ENCODE measurements at places on chromosomes 1 and 21.
A peak's percentile ranks its signal among the peaks of the same experiment; 100 is the strongest.

DNA sequence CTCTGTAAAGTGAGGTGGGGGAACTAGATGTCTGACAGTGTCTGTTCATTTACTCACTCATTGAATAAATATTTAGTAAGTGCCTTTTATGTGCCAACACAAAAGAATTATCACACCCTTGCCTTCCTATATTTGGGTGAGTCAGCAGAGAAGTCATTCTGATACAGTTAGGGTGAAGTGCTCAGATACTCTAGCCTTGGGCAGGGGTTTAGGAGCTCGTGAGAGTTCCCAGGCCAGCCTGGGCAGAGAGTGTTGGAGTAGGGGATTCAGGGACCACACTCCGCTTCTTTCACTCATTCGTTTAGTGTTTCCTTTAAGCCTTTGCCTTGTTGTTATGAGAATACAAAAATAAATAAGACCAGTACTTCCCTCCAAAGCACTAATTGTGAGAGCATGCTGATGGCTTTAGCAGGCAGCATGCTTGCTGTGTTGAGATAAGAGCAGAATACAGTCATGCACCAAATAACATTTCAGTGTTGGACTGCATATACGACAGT is 83.9 kb downstream of the DYRK1A start:
- no peak for DNase-seq

DNA sequence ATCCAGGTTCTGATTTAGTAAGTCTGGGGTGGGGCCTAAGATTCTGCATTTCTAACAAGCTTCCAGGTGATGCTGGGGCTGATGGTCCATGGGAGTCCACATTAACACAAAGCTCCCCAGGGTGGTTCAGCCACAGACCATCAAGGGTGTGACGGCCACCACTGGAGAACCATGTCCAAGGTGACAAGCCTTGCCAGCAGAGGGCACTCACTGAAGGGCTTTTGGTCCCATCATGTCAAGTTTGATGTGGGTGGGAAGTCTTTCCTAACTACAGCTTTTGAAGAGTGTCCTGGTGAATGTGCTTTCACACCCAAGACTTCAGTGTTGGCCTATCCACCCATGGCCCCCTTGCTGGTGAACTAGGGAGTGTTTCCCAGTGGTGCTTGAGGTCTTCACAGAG is 67.1 kb downstream of the UBE2T start:
- no peak for DNase-seq

DNA sequence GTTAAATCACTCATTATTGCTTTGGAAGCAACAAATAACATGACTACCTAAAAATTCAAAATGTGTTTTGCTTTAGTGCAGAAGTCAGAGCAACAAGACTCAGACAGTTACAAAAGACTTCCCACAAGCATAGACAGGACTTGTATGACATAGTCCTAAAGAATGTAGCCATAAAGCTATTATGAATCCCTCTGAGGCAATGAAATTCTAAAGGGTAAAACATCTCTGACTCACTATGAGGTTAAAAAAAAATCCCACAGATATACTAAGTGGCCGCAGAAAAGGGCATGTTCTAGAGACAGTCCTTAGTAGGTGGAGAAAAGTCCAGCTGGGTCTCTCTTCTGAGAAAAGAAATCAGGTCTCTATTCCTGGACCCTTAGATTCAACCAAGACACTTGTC is 4.9 kb downstream of the PRKAB2 start:
- DNase-seq, result no peak

GRCh38 chr1:41599912-41600311 is 115.4 kb upstream of the EDN2 start:
- DNase-seq, result no peak

DNA sequence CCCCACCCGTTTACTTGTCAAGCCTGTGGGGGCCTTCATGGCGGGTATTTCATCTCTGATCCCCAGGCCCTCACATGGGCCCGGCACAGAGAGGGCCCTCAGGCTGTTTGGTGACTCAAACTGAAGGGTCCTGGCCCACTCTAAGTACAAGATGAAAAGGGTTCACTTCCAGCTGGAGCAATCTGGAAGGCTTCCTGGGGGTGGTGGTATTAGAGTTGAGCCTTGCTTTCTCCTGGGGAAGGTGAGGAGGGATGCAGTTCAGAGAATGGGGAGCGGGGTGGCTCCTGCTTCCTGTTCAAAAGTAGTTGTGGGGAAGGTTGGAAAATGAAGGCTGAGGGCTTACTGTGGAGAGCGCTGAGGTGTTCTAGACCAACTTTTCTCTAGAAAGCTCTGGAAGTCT is 47.7 kb downstream of the DHRS3 start:
- DNase-seq, result no peak

DNA sequence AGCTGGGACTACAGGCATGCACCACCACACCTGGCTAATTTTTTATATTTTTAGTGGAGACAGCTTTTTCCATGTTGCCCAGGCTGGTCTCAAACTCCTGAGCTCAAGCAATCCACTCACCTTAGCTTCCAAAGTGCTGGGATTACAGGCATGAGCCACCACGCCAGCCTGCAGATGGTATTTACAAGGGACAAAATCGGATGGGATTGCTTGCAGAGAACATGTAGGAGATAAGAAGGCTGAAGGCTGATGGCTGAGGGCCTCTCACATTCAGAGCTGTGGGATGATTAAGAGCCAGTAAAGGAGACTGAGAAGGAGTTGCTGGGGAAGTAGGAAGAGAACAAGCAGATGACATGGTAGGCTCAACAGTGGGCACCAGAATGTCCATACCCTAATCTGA is 24.0 kb upstream of the QSOX1 start:
- DNase-seq, result no peak

GRCh38 chr21:35014302-35015041 is 34.6 kb downstream of the RUNX1 start:
- DNase-seq, result no peak

DNA sequence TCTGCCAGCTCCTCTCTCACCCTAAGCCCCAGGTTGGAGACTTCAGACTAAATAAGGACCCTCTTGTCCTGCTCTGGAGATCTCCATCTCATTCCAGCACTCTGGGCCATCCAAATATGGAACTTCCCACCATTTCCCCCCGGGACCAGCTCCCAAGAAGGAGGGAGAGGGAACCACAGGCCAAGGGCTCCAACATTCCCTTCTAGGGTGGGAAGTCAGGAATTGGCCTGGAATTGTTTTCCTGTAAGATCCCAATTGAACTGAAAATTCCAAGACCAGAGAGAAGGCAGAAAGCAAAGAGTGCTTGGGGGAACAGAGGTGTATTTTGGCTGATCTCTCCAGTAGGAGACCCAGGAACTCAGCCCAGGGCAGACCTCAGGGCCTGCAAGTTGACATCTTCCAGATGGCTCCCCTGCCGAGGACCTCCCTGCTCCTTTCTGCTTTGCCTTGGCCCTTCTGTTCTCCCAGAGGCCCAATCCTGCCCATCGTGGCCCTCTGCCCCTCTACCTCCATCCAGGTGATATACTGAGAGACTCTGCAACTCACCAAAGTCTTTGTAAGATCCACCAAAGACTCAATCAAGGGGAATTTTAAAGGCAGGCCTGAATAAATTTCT is 14.9 kb downstream of the CSRP1 start:
- no peak for DNase-seq

DNA sequence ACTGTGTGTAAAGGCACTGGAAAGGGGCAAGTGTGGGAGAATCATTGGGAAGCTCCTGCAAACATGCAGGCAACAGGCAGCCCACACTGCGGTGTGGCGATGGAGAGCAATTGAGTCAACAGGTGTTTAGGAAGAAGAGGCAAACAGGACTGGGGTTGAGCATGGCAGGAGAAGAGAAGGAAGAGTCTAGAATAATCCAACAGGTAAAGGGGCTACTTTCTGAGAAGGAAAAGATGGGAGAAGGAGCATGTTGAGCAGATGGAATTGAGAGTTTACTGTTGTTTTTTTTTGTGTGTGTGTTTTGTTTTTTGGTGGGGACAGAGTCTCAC is 4.2 kb downstream of the DOP1B start:
- DNase-seq, result no peak

DNA sequence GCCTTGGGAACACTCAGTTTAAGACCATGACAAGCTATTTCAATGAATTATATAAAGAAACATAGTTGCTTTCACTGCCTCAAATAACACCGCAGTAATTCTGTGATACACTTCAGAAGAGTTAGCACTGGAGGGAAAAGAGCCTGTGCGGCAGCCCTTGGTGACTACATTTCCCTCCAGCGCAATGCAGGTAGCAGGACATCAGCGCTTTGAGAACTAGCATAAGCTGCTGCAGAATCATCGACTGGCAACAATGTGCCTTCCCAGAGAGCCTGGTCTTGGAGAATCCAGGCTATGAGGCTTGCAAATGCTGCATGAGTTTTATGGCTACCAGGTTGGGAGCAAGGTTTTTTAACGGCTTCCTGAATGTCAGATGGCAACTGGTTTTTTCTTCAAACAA is 7.5 kb downstream of the NRIP1 start:
- DNase-seq, result no peak

DNA sequence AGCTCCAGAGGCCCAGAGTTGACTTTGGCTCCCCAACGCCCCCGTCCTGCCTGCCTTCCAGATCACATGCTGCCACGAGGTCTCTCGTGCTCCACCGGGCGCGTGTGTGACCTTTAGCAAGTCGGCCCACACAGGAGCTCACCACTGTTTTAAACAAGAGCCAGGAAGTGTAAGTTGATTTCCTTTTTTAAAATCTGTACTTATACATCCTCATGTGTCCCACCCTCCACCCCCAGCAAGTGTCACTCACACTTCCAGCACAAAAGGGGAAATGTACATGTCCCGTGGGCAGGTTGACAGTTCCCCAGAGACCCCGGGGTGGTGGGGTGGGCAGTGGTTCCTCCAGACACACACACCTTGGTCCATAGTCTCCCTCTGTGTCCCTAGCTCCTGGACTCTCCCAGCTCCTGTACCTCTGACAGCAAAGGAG is 84.4 kb downstream of the STUM start:
- DNase-seq, result no peak

DNA sequence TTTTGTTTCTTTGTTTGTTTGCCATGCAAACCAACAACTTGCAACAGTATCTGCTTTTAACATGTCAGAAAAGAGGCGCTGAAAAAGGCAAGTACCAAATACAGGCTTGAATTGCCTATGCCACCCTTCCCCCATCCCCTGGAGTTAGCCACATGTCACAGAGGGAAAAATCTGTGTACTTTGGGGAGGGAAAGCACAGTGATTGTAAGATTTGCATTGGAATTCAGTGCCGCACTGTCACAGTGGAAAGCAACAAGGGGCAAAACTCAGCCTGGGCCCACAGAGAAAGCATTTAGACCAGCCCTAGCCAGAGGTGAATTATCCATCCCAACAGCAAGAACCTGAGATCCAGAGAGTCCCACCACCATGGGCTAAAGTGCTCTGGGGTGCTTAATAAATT is 52.4 kb upstream of the ACADM start:
- DNase-seq, result no peak

GRCh38 chr1:171081314-171081753 is 9.4 kb upstream of the FMO3 start:
- no peak for DNase-seq

- DNase-seq, result no peak
Observed at GRCh38 chr1:63630238-63630637, 37.0 kb downstream of the PGM1 start.

- DNase-seq, result no peak
Observed at GRCh38 chr1:91523482-91523881, 22.8 kb downstream of the CDC7 start.

GRCh38 chr1:104196136-104196535 is 446.4 kb downstream of the AMY1C start:
- no peak for DNase-seq

- peak; percentile 22 for DNase-seq
Observed at GRCh38 chr1:151693057-151693651, 23.4 kb downstream of the CELF3 start.

DNA sequence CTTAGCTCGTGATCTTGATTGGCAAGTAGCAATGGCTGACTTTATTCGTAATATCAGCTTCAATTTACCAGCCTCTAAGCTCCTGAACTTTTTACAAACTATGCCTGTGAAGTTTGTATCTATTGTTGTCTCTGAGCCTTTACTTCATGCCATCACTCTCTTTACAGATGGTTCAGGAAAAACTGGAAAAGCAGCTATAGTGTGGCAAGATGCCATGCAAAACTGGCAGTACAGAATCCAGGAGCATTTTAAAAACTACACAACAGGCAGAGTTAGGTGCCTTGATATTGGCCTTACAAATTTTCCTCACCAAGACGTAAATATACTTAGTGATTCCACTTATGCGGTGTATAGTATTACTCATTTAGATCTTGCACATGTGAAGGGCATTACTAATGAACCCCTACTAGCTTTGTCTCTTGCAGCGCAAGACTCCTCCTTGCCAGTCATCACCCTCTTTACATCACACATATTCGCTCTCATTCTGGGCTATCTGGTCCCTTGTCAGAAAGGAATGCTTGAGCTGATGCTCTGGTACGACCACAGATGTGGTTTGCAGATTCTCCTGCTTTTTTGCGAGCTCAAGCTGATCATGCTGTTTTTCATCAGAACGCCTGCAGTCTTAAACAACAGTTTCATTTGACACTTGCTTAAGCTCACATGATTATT is 36.3 kb downstream of the CLCA1 start:
- DNase-seq, result no peak

DNA sequence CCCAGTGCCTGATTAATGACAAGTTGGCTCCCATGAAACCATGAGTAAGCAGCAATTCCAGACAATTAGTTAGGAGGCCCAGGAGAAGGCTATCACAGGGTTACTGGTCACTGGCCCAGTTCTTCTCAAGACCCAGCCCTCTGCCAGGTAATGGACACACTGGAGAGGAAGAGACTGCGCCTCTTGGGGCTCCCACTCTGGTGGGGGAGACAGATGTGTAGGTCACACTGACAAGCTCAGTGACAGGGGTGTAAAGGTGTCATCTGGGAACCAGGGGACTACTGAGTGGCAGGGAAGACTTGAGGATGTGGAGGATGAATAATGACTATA is 4.9 kb downstream of the HPCA start:
- DNase-seq, result no peak

DNA sequence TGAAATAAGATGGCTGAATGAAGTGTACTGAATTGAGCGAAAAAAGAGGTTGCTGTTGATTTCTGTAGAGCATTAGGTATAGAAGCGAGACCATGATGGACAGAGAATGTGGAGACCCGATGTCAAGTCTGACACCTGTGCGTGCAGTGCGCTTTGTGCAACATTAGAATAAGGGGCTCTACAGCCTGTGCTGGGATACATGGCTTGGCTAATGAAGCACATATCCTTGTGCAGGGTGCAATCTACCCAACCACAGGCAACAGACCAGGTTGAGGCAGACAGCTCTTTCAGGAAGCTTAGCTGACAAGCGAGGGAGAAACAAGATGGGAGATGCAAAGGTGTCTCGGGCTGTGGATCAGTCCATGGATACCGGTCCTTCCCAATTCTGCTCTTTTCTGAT is 18.9 kb downstream of the GPA33 start:
- no peak for DNase-seq

DNA sequence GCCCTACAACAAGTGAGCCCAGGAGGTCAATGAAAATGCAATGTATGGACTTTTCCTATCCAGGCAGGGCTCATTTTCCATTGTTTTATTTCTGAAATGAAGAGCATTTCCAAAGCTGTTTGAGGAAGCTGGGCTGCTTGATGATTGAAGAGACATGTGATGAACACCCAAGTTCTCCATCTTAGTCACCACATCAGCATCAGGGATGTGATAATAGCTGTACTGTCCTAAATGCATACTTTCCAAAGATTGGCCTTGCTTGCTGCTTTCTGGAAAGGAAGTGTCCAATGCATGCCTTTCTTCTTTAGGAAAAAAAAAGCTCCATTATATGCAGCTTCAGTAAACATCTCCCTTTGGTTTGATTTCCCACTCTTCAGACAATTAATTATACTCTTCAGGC is 425.9 kb upstream of the RUNX1 start:
- DNase-seq, result no peak

All from pulmonary artery endothelial cell (primary cell).